ENCODE measurements at places on chromosomes 5 and 9. TPM values are rescaled to one million over a fixed set of nuclear protein-coding genes. Genes with fewer than 3 reads are reported as not detected.

- no peak for DNase-seq
Observed at GRCh38 chr9:5073701-5074100, 88.6 kb downstream of the JAK2 start.

PFN3 gene
- not detected for total RNA-seq

- DNase-seq: no peak
Observed at GRCh38 chr5:107090506-107090905, 580.2 kb downstream of the EFNA5 start.

MEIKIN gene
- total RNA-seq: not detected

- no peak for DNase-seq
Observed at GRCh38 chr5:80083101-80083890, 48.1 kb downstream of the THBS4 start.

- no peak for DNase-seq
Observed at GRCh38 chr9:91937056-91937455, 13.0 kb downstream of the ROR2 start.

DNA sequence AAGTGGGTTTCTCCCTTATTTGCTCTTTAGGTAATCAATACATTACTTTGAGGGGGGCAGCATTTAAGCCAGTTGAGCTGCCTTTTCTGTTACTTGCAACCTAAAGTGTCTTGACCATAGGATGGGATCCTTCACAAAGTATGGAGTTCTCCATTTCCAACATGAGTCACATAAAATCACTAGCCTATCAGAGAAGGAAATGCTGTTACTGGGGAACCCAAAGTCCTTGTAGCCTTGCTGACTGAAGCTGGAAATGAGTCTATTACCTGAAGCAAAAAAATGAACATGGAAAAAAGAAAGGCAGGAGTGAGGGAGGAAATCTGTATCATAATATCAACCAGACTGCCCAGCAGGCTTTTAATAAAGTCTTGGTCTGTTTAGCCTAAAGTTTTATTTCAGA is 42.8 kb upstream of the SLIT3 start:
- no peak for DNase-seq

DNA sequence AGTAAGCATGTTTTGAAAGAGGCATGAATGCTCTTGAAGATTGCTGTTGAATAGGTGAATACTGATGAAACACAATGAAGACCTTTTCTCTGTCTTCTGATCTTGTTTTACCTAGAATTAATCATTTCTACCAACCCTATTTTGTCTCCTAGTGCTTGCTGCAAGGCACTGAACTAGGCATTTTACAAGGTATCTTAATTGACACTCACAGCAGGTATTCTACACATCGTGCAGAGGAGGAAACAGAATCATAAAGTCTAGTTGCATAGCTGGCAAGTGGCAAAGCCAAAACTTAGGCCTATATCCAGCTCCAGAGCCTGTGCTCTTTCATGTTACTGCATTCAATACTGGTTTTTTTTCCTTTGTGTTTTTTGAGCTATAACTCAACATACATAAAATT is 50.7 kb downstream of the CTNNA1 start:
- DNase-seq: no peak

DNA sequence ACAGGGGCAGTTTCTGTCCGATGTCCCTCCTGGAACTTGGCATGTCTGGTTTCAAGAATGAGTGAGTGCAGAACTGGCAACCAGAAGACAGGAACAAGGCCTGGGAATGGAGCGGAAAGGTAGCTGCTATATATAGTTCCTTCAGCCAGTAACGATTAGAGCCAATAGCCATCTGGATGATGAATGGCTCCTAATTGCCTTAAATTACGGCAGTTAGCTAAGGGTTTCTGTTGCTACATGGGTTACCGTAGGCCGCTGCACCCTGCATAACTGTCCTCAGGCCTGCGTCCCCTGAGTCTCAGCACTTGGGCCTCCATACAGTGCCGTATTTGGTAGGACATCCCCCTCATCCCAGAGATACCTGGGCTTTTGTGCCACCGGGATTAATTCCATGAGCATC is 29.4 kb downstream of the WWC1 start:
- no peak for DNase-seq

WDR38 gene
- not detected for total RNA-seq

DNA sequence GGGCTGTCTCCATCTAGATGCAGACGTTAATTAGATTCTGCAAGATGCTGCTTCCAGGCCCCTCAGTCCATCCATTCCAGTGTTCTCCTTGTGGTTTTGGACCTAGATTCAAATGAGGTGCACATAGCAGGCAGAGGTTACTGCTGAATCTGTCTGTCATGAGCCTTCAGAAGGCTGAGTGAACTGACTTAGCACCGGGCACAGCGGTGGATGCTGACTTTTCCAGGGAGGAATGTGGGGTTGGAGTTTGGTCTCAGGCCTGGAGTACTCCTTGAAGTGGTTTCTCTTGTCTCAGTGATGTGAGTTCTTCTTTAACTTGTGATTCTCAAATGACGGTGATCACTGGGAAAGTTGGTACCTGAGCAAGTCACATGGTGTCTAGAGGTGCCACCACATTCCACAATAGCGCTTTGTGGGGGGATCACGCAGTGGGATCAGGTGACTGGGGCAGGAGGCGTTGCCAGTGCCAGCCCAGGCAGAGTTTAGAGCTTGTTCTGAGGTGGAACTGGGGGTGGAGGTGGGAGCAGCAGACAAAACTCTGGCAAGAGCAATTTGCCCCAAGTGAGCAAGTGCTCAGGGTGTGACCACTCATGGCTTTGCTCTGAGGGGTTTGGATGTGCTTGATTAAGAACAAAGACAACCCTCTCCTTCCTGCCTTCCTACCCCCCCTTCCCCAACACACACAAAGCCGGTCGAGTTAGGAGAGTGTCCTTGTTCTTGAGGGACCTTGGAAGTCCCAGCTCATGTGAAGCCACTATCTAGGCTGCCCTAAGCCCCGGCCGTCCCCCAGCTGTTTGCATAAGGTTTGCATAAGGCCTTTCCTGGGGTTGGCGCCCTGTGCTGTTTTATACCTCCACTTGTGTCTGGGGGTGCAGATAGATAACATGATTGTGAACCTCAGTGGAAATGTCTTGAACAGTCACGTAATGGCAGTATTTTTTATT is 25.1 kb downstream of the JADE2 start:
- no peak for DNase-seq

GFI1B gene
- total RNA-seq: not detected

DNA sequence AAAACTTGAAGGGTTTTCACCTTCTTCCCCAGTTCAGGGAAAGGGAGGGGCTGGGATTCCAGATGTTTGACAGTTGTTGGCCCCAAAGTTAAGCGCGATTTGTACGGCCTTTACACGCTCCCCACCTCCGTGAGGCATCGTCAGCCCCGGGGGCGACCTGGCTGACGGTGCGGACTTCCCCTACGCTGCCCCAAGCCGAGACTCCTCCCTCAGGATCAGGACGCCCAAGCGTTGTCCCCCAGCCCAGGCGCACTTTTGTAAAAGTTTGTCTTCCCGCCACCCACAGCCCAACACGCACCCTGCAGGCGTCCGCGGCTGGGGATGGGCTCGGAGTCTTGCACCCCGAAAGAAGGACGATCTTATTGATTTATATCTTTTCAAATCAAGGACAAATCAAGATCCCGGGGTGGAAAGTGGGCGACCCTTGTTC is 713 bp downstream of the MOB3B start:
- DNase-seq: peak; percentile 80

DNA sequence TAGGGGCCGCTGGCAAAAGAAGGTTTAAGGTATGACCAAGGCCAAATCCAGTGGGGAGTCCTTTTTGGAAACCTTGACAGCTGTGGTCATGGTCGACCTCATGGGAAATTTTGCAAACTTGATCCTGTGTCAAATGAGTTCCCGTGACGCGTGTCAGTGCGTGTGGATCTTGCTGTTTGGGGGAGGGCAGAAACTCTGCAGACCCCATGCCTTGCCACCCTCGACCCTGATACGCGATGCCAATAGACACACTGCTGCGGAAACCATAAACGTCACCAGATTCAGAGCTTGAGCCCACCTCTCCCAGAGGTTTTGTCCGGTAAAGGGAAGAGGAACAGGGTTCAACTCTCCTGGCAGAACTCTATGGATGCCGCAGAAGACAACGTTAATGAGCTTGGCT is 104.7 kb downstream of the ADAMTS2 start:
- DNase-seq: no peak

GRCh38 chr9:100419166-100419565 is 7.8 kb upstream of the MSANTD3 start:
- no peak for DNase-seq

- DNase-seq: no peak
Observed at GRCh38 chr5:669842-670395, 23.2 kb downstream of the TPPP start.

DNA sequence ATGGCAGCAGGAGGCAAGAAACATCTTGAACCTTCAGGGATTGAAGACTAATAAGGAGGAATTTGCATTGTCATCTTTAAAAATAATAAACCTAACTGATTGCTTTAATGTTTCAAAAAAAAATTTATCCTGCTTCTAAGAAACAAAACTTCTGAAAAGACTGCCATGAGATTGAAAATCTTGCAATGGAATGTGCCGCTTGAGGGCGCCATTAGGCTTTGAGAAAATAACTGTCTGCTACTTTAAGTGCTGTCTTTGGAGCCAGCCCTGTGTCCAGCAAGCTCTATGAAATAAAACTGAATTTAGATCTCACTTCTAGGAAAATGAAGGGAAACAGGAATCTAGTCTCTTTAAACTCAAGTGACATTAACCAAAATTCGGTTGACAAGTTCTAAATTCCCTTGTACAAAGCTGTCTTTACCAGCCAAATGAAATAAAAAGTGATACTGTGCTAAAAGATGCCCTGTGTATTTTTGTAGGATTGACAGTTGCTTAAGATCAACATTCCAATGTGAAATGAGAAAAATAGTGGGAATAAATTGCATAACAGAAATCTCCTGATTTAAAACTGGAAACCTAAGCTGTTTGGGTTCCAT is 79.4 kb downstream of the ESM1 start:
- DNase-seq: peak; percentile 83

DNA sequence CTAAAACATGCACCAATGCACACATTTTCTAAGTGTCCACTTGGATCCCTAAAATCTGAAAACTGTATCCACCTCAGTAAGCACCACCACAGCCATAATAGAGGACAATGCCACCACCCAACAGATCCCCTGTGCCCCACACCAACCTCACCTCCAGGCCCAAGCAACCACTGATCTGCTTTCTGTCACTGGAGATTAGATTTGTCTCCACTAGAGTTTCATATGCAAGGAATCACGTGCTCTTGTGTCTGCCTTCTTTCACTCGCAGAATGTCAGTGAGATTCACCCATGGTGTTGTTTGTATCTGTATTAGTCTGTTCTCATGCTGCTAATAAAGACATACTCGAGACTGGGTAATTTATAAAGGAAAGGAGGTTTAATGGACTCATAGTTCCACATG is 216.1 kb upstream of the WWC1 start:
- no peak for DNase-seq

GRCh38 chr9:14677396-14677795 is 15.8 kb downstream of the ZDHHC21 start:
- DNase-seq: no peak

DNA sequence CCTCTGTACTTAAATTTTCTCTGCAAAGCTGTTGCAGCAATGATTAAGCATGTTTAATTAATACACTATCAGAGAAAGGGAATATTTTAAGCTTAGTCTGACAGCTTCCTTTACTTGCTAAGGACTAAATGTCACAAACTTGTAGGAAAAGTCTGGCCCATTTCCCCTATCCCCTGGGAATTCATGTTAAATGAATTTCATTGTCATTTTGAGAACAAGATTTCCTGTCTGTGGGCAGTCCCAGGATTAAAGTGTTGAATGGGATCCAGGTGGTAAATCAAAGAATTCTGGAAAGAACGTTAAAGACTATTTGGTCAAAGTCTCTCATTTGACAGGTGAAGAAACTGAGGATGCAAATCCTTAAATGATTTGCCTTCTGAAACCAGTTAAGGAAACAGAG is 214.8 kb downstream of the MPDZ start:
- DNase-seq: no peak

DNA sequence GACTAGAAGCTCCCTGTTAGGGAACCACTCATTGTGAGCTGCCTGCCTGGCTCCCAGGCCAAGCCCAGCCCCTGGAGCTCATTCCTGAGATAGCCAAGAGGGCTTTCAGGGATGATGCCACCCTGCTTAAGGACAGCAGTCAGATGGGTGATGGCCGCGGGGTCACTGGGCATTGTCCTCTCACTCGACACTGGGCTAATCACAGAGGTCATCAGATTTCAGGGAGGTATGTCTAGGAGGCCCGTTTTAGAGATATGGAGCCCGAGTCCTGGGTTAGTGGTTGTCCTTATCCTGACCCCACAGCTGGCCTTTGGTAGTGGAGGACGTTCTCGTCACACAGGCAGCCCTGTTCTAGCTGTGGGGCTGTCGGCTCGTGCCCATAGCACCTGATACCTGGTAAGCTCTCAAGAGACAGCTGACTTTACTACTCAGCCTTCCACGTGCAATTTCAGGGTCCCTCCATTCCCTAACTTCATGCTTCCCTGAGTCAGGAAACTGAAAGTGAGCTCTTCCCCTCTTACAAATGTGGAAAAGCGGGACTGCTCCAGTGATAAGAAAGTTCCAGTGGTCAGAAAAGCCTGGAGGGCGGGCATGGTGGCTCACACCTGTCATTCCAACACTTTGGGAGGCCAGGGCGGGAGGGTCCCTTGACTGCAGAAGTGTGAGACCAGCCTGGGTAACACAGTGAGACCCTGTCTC is 7.1 kb upstream of the PTGES start:
- no peak for DNase-seq

- DNase-seq: no peak
Observed at GRCh38 chr9:89687188-89687587, 82.4 kb downstream of the GADD45G start.

GRCh38 chr5:160887780-160888179 is 35.8 kb upstream of the ATP10B start:
- no peak for DNase-seq

DNA sequence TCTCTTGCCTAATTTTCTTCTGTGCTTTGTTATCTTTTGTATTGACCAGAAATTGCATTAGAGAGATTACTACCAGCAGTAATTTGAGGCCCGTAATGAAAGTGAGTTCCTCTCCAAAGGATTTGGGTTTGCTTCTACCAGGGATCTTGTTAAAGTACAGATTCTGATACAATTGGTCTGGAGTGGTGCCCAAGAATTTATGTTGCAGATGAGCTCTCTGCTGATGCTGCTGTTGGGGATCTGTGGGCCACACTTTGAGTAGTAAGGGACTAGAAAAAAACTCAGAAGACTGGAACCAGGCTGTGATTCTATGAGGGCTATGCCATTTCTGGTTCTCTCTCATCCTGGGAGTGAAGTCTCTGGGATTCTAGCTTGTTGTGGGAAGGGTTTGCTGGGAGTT is 192.2 kb downstream of the SEC61B start:
- DNase-seq: no peak

TICAM2 gene
- 0.53 TPM for total RNA-seq

DNA sequence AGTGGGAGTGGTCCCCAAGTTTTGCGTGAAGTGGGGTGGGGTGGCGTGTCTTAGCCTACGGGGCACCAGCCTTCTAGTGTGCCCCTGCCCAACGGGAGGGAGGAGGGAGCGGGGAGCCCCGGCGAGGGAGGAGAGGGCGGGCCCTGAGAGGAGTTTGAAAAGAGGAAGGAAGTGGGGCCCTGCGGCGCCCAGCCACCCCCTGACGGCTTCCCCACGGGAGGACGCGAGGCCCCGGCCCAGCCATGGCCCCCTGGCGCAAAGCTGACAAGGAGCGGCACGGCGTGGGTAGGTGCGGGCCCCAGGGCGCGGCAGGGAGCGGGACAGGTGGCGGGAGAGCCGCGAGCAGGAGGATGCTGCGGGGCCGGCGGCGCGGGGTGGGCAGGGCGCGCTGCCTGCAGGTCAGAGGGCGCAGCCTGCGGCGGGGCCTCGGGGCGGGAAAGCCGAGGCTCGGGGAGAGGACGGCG is at the start of gene DOCK2:
Gene DOCK2, plus strand, starts transcription at position 191 of the 464 bp plus-strand sequence. Its CDS starts 52 bp downstream, at position 243.
- peak; percentile 72 for DNase-seq

GRCh38 chr9:1184146-1184545 is 134.0 kb downstream of the DMRT2 start:
- no peak for DNase-seq

ARL14EPL gene
- total RNA-seq: not detected

SPATA9 gene
- not detected for total RNA-seq

All from ascending aorta (tissue), 2 donors.